ENCODE measurements at places on chromosomes 3 and 15.

DNA sequence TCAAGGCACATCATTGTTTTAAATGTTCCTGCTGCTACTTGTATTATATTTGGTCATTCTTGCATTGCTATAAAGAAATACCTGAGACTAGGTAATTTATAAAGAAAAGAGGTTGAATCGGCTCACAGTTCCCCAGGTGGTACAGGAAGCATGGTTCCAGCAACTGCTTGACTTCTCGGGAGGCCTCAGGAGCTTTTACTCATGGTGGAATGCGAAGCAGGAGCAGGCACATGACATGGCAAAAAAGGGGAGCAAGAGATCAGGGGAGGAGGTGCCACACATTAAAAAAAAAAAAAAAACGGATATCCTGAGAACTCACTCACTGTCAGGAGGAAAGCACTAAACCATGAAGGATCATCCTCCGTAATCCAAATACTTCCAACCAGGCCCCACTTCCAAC, 286.9 kb upstream of the PLSCR5 start:
- no peak for DNase-seq

GRCh38 chr3:142596726-142597088, 514 bp downstream of the PLS1 start:
- no peak for DNase-seq

GRCh38 chr15:73955326-73955725, 29.1 kb downstream of the LOXL1 start:
- DNase-seq, result no peak

DNA sequence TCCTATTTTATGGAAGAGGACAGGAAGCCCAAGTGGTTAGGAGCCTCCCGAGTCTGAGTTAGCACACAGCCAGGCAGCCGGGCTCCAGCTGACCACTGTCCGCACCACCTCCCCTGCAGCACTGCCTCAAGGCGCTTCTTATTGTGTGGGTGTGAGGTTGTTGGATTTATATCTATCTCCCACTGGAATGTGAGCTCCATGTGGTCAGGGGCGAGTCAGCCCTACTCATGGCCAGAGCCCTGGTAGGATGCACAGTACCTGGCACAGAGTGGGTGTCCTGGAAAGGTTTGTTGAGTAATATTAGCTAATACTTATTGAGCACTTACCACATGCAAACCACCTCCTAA, 9.7 kb upstream of the FBLN2 start:
- no peak for DNase-seq

GRCh38 chr3:9750556-9751411, 1.0 kb downstream of the OGG1 start:
- DNase-seq, result no peak
